ENCODE measurements at places on chromosomes 7 and 10.

DNA sequence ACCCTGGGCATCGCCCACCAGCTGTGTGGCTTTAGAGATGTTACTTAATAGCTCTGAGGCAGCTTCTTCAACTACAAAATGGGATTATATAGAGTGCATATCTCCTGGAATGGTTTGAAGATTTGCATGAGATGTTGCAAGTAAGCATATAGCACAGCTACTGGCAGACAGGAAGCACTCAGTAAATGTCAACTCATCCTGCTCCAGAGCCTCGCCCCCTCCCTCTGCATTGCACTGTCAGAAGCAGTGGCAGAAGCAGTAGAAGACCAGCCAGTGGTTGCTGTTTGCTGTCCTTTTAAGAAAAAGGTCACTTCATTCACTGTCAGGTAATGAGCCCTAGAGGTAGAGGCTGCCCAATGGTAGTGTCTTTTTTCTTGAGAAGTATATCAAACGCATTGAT is 180.0 kb upstream of the GHITM start:
- no peaks in the 10 kb centered on the region for H3K36me3 ChIP-seq
- no peaks in the 10 kb centered on the region for H3K4me1 ChIP-seq
- no peak overlapping the region for H3K27ac ChIP-seq
- no peaks in the 10 kb centered on the region for H3K27me3 ChIP-seq
- DNase-seq, result no peak
- H3K4me3 ChIP-seq, result no peak overlapping the region

GRCh38 chr7:98488167-98488566 is 87.3 kb upstream of the BAIAP2L1 start:
- H3K4me1 ChIP-seq, result no peaks in the 10 kb centered on the region
- H3K36me3 ChIP-seq, result no peaks in the 10 kb centered on the region
- H3K27me3 ChIP-seq, result no peaks in the 10 kb centered on the region
- no peak overlapping the region for H3K4me3 ChIP-seq

DNA sequence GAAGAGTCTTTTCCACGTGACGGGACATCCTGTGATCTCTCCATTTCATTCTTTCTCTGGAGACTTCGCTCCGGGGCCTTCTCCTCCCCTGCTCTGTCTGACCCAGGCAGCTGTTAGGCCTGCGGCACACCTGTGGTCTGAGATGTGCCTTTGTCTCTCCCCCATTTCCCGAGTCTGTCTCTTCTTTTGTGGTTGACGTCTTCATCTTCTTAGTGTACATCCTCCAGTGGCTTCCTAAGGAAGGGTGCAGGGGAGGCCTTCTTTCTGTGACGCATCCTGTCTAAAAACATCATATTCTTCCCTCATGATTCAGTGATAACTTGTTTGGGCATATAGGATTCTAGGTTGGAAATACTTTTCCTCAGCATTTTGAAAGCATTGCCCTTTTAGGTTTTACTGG is 17.2 kb upstream of the ATP6V0E2 start:
- no peaks in the 10 kb centered on the region for H3K27me3 ChIP-seq
- peaks cover 28% of the 10 kb centered on the region for H3K36me3 ChIP-seq

DNA sequence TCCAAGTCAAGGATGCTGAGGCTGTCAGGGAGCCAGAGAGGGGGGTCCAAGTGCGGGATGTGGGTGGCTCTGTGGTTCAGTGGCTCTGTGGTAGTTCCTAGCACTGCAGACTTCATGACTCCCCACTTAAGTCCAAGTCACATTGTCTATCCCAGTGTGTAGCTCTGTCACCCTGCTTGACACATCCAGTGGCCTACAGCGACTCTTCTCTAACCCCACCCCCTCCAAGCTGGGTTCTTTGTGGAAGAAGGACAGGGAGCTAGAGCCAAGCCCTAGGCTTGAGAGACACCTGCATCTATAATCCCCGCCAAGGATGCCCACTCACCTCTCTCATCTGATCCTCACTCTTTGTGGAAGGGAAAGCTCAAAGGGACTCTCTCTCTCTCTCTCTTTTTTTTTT is 57.6 kb downstream of the ADCYAP1R1 start:
- no peaks in the 10 kb centered on the region for H3K27me3 ChIP-seq
- H3K4me3 ChIP-seq, result no peak overlapping the region
- no peaks in the 10 kb centered on the region for H3K4me1 ChIP-seq
- H3K36me3 ChIP-seq, result no peaks in the 10 kb centered on the region
- H3K27ac ChIP-seq, result no peak overlapping the region

DNA sequence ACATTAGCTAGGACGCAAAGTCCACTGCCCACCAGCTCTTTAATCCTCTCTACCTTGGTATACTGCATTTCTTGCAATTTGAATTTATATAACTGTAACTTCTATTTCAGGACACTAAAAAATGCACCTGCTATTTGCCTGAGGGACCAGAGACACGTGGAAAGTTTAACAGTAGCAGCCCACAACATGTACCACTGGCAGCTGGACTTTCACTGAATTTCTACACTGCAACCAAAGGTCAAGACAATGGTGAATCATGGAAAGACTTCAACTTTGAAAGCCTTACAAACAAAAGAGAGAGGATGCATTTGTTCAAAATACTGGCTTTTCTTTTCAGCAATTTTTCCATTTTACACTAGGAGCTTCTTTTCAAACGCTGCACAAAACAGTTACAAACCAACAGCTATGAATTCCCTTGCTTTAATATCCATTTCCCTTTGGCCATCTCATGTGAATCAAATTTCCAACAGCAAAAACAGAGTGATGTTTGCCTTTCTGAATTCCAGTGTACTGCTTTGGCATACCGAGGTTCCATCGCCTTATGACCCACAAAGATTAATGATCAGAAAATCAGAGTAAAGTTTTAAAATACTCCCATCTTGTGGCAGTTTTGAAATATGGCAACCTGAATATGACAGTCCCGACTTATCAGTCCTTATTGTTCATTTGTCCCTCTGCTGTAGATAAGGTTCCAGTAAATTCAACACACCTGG is 29.9 kb upstream of the HNRNPH3 start:
- H3K27me3 ChIP-seq, result no peaks in the 10 kb centered on the region
- H3K36me3 ChIP-seq, result no peaks in the 10 kb centered on the region
- no peak overlapping the region for H3K27ac ChIP-seq
- no peak for DNase-seq
- H3K4me1 ChIP-seq, result no peaks in the 10 kb centered on the region
- no peak overlapping the region for H3K4me3 ChIP-seq

DNA sequence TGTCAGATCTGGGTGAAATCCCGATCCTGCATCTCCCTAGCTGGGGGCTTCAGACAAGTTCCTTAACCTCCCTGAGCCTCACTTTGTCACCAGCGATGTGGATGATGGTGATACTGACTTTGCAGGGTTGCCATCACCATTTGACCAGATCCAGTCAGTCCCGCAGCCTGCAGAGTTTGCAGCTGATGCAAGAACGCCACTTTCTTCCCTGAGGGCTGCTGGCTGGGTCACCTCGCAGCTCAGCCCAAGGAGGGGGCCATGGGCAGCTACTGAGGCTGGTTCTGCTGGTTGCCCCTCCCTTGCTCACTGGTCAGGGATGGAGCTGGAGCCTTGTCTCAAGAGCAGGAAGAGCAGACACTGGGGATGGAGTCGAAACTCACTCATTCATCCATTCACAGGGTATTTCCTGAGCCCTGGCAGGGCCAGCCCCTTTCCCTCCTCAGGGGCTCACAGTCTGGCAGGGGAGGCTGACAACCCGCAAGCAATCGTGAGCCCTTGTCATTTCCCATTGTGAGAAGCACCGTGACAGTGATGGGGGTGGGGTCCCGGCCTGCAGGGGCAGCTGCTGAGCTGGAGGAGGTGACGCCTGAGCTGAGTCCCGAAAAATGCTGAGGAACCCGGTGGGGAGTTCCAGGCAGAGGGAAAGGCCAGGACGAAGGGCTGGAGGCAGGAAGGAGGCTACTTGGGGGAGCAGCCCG is 111.1 kb upstream of the TCF7L2 start:
- H3K36me3 ChIP-seq, result no peaks in the 10 kb centered on the region
- no peaks in the 10 kb centered on the region for H3K27me3 ChIP-seq
- no peak for DNase-seq

GRCh38 chr10:97468162-97468561 is 22.2 kb downstream of the ZDHHC16 start:
- peaks cover 71% of the 10 kb centered on the region for H3K36me3 ChIP-seq
- no peak overlapping the region for H3K27ac ChIP-seq
- no peaks in the 10 kb centered on the region for H3K4me1 ChIP-seq
- no peaks in the 10 kb centered on the region for H3K27me3 ChIP-seq

GRCh38 chr7:158015403-158016179 is 572.0 kb downstream of the PTPRN2 start:
- H3K36me3 ChIP-seq, result no peaks in the 10 kb centered on the region
- no peaks in the 10 kb centered on the region for H3K27me3 ChIP-seq
- no peaks in the 10 kb centered on the region for H3K4me1 ChIP-seq

GRCh38 chr10:18955061-18955460 is 93.5 kb upstream of the MALRD1 start:
- no peak for DNase-seq
- no peaks in the 10 kb centered on the region for H3K4me1 ChIP-seq
- no peak overlapping the region for H3K27ac ChIP-seq
- H3K27me3 ChIP-seq, result no peaks in the 10 kb centered on the region
- H3K4me3 ChIP-seq, result no peak overlapping the region
- H3K36me3 ChIP-seq, result no peaks in the 10 kb centered on the region

DNA sequence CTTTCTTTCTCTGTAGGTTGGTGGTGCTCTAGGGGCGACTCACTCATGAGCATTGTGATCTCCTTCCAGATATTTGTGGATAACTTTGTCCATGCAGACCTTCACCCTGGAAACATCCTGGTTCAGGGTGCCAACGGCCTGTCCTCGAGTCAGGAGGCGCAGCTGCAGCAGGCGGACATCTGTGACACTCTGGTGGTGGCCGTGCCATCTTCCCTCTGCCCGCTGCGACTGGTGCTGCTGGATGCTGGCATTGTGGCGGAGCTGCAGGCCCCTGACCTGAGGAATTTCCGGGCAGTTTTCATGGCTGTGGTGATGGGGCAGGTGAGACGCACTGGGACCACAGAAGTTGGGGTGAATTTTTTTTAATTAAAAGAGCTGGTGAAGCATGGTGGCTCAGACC is 9.6 kb upstream of the NDUFB2 start:
- peaks cover 26% of the 10 kb centered on the region for H3K36me3 ChIP-seq
- no peak overlapping the region for H3K4me3 ChIP-seq
- no peaks in the 10 kb centered on the region for H3K4me1 ChIP-seq
- no peak overlapping the region for H3K27ac ChIP-seq

DNA sequence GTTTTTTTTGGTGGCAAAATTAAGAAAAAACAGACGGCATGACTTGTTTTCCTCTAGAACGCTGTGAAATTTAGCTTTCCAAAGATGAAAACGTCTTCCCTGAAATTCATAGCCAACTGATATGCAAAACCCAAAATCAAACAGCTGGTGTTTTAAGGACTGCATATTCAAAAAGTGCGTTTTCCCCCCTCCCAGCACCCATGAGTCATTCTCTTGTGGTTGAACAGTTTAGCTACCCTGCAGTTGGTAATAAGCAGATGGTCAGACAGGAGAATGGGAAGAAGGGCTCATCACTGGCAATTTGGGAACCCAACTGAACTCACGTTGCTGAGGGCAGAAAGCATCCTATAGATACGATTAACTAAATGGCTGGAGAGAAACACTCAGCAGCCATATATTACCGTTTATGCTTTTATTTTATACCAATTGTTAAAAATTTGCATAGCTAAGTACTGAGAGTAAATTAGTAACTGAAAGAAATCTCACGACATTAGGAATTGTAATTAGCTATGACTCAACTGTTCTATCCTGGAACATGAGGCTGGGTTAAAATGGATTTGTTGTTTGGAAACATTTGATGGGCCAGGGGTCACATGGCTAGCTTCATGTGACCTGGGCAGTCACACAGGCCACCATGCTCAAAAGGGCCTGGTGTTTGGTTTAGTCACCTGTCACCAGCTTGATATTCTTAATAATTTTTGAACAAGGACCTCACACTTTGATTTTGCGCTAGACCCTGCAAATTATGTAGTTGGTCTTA is 343.1 kb downstream of the PHTF2 start:
- H3K4me1 ChIP-seq, result no peaks in the 10 kb centered on the region
- H3K27me3 ChIP-seq, result no peaks in the 10 kb centered on the region
- no peak overlapping the region for H3K4me3 ChIP-seq

DNA sequence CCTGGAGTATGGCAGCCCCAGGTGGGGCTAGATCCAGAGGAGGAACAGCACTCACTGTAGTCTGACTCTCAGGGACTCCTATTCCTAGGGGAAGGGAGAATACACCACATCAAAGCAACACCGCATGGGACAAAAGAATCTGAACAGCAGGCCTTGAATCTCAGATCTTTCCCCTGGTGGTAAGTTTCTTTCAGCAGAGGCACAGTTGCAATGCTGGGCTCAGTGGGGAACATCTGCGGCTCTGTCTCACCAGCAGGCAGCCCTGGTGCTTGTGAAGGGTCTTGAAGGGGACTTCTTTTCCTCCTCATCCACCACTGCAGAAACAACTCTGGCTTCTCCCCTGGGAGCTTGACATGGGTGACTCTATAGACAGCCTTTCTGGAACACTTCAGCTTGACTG is 111.2 kb upstream of the ARHGAP21 start:
- no peaks in the 10 kb centered on the region for H3K27me3 ChIP-seq
- no peaks in the 10 kb centered on the region for H3K36me3 ChIP-seq
- no peak overlapping the region for H3K4me3 ChIP-seq
- no peaks in the 10 kb centered on the region for H3K4me1 ChIP-seq
